ENCODE measurements at places on chromosomes 1 and 21. TPM values are rescaled to one million over a fixed set of nuclear protein-coding genes. Genes with fewer than 3 reads are reported as not detected.

NCAM2 gene
- not detected for total RNA-seq

DNA sequence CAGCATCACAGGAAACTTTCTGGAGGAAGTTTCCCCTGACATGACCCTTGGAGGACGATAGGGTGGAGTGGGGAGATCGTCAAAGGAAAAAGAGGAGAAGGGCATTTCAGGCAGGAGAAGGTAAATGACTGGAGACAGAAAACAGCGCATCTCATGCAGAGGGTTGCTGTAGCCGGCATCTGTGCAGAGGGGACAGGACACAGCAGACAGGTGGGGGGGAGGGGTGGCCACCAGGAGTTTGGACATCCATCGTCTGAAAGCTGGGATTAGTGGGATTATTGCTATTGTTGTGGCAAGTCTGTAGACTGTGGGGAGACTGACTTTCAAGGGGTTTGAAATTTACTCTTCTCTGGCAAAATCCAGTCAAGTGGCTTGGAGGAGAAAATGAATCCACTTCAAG lies 463.9 kb downstream of the OMA1 start:
- no peak for DNase-seq

DNA sequence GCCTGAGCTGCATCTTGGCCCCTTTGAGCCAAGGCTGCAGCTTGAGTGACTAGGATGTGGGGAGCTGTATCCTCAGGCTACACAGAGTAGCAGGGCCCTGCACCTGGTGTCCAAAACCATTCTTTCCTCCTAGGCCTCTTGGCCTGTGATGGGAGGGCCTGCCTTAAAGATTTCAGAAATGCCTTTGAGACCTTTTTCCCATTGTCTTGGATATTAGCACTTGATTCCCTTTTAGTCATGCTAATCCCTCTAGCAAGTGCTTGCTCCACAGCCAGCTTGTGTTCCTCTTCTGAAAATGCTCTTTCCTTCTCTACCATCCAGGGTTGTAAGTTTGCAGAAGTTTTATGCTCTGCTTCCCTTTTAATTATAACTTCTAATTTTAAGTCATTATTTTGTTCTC lies 21.7 kb upstream of the KIRREL1 start:
- no peak for DNase-seq

DNA sequence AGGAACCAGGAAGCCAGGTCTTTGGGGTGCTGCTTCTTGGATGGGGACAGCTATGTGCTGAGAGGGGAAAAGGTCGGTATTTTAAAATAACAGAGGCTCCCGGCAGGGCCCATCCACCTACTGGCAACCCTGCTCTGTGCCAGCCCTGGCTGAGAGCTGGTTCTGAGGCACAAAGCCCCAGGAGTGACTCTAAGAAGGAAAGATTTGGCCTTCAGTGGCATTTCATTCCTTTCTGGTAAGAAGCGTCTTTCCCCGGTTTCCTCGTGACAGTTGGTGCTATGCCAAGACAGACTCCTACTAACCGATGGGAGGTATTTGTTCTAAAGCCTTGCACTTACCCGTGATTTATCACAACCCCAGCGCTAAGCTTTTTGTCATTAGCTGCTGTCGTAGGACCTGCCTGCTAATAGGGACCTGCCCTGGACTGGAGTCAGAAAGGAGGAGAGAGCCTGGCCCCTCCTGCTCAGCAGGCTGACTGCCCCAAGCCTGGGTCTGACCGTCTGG lies 123.1 kb upstream of the ADAR start:
- no peak for DNase-seq

RIMS3 gene
- total RNA-seq, result 6.2 TPM

RASAL2 gene
- total RNA-seq, result not detected

DNA sequence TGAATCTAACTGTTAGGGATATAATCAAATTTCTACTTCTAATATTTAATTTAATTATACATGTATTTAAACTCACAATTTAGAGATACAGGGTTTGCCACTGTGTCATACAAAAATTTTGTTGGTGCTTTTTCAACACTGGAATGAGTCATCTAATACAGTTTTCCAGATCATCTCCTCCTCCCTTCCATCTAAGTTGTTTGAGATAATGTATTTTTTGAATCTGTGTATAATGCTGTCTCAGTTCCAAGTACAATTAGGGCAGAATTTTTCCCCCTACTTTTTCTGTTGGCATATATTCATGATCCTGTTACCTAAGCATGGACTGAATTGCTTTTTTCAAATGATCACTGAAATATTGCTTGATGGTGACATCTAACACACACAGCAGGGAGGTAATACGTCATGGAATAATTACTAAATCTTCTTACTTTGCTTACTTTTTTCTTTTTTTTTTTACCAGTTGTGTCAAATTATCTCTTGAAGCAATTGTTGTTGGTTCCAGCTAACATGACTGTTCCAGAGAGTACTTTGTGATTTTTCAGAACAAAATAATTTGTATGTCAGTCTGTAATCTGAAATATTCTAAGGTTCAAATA lies 146.0 kb downstream of the MAGI3 start:
- no peak for DNase-seq

DNA sequence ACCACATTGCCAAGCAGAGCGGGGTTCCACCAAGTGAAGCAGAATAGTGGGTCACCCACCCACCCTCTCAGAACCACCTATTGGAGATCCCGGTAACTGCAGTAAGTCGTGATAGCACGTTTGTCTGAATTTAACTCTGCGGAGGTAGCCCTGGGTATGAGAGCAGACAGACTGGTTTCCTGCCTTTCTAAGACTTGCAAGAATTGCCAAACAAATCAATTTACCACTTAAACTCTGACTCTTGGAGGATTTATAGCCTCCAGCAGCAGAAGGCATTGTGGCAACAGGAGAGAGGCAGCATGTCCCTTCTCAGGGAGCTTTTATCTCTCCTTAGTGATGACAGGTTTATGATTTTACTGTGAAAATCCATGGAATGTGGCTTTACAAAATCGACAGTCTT lies 287.9 kb upstream of the FMN2 start:
- no peak for DNase-seq

- DNase-seq, result no peak
These were observed 75.9 kb upstream of the ETS2 start for GRCh38 chr21:38729754-38730379.

DNA sequence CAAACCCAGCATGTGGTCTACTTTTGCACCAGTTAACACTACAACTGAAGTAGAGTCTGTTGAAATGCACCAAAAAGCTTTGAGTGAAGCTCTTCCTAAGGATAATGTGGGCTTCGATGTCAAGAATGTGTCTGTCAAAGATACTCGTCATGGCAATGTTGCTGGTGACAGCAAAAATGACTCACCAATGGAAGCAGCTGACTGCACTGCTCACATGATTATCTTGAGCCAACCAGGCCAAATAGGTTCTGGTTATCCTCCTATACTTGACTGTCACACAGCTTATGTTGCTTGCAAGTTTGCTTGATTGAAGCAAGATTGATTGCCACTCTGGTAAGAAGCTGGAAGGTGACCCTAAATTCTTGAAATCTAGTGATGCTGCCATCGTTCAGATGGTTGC lies 85.2 kb downstream of the DENND1B start:
- no peak for DNase-seq

ANGPTL1 gene
- total RNA-seq, result not detected

UCK2 gene
- 32.4 TPM for total RNA-seq

GRCh38 chr1:226739696-226740065 lies 599 bp upstream of the ITPKB start:
- no peak for DNase-seq

DNA sequence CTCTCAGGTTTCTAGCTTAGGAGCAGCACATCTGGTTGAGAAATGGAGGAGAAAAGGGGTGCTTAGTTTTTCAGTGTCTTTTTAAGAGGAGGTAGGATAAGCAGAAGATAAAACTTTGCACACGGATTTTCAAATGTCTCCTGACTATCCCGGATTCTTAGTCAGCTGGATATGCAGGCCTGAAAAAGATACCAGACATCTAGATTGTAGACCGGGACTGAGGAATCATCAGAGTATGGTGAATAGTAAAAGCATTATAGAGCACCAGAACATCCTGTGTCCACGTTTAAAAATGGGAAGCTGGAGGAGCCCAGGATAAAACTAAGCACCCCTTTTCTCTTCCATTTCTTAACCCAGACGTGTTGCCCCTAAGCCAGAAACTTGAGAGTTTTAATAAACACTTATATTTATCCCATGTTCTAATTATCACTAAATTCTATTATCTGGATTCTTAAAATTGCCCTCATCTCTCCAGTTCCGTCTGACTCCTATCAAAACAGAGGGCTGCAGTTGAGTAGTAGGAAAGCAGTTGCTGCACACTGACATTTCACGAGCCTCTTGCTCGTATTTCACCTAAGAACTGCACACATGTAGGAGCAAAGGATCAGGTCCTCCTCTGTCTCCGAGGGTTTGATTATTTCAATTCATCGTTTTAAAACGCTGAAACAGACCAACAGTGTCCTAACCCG lies 609 bp downstream of the PIGK start:
- no peak for DNase-seq

ERO1B gene
- total RNA-seq, result 1.3 TPM

AVPR1B gene
- not detected for total RNA-seq

OR2L8 gene
- not detected for total RNA-seq

GRCh38 chr21:28561772-28562171 lies 430.9 kb downstream of the LTN1 start:
- no peak for DNase-seq

- DNase-seq, result no peak
These were observed 338.2 kb downstream of the ASTN1 start for GRCh38 chr1:176826265-176826664.

- DNase-seq, result no peak
These were observed 36.7 kb upstream of the WASF2 start for GRCh38 chr1:27526569-27527222.

AMPD1 gene
- total RNA-seq, result not detected

S100A10 gene
- 540 TPM for total RNA-seq

GRCh38 chr1:50704126-50704525 lies 255.9 kb downstream of the FAF1 start:
- DNase-seq, result peak; percentile 32

GPATCH2 gene
- 10.7 TPM for total RNA-seq
